ENCODE measurements at places on chromosomes 13 and 19.

- no peak for DNase-seq
Observed at GRCh38 chr19:1232652-1233072, 5.1 kb downstream of the CBARP start.

- DNase-seq = no peak
Observed at GRCh38 chr13:81388400-81388799, 1047.5 kb upstream of the SPRY2 start.

- no peak for DNase-seq
Observed at GRCh38 chr13:93525087-93525486, 298.5 kb downstream of the GPC6 start.

DNA sequence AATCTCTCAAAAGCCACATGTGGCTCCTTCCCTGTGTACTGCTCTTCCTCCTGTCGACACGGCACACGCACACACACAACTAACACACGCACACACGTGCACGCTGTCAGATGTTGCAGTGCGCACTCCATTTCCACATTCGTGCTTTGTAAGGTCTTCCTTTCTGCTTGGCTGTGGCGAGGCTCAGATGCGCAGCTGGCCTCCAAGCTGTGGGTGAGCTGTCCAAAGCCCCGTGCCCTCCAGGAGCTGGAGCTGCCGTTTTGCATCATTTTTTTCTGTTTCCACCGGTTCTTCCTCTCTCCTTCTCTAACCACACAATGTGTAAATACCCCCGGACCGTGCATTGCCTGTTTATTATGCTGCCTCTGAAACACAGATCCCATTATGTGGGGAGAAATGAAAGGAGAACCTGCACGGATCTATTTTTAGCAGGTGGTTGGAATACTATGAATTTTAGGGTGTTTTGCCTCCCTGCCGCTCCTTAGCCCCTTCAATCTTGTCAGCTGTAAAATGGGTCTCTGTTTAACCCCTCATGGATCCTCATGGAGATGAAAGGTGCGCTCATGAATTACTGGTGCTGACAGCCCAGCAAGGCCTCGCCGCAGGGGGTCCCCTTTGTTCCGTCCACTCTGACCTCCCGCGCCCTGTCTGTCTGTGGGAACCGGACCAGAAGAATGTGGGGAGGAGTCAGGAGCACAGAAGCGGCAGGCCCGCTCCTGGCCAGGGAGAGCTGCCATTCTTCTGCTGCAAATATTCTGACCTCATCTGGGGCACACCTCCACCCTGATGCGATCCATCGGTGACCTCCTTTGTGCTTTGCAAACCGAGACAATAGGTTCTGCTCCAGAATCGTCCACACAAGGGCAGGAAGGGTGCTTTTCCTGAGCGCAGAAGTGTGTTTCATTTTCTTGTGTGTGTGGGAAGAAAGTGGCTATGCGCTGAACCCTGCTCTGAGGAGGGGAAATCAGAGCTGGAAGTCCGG is 137.7 kb downstream of the SOX1 start:
- no peak for DNase-seq

GRCh38 chr19:45477713-45478453 is 10.1 kb downstream of the FOSB start:
- DNase-seq = no peak

GRCh38 chr19:30942636-30943035 is 406.6 kb downstream of the TSHZ3 start:
- no peak for DNase-seq

GRCh38 chr13:20190076-20190475 is 2.7 kb downstream of the GJB2 start:
- no peak for DNase-seq

- no peak for DNase-seq
Observed at GRCh38 chr19:57803594-57804325, 11.0 kb downstream of the ZNF552 start.

DNA sequence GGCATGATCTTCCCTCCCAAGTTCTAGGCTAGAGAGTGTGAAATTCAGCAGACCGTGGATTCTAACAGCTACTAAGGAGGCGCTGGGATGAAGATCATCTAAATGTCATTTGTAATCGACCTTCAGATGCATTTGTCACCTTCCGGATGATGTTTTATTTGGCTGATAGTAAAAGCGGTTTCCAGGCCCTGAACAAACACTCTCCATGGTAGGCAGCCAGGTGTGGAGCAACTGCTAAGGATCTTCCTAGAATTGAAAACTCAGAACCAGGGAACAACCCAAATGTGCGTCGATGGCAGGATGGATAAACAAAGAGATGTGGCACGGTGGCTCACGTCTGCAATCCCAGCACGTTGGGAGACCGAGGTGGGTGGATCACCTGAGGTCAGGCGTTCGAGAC is 107.2 kb upstream of the CACNA1A start:
- no peak for DNase-seq

- DNase-seq = no peak
Observed at GRCh38 chr13:80010286-80010831, 330.6 kb downstream of the SPRY2 start.

DNA sequence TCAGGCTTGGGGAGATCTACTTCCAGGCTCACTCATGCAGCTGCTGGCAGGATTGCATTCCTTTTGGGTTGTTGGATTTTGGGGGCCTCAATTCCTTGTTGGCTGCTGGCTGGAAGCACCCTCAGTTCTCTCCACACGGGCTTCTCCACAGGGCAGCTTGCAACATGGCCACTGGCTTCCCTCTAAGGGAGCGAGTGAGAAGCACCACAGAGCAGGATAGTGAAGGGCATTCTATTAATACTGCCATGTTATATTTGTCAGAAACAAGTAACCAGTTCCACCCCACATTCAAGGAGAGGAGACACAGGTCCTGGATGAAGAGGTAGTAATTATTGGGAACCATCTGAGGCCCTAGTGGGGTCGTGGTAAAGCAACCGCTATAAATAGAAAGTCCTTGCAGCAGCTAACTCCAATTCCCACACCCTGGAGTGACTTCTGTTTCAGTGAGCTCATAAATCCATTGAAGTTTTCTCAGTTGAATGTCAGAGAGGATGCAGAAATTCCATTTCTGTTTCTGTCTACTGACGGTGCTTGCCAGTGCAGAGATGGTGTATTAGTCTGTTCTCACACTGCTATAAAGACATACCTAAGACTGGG is 558.9 kb downstream of the IRS2 start:
- DNase-seq = no peak

DNA sequence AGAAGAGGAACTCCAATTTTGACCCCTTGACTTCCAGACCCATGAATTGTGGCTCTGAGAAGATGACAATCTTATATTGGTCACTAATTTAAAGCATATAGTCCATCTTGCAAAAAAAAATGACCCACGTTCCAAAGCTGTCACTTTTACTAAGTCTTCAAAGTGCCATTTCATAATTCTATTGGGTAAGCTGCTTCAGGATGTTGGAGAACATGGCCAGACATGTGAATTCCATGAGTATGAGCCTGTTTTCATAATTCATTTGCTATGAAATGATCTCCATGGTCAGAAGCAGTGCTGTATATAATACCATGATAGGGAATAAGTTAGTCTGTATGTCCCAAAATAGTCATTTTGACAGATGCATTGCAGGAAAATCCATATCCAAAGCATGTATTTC is 1787.3 kb downstream of the SLITRK5 start:
- DNase-seq = no peak

- no peak for DNase-seq
Observed at GRCh38 chr19:41441321-41441945, 1.5 kb upstream of the ERICH4 start.

- no peak for DNase-seq
Observed at GRCh38 chr13:111027458-111028439, 87.4 kb upstream of the ARHGEF7 start.

GRCh38 chr19:8638078-8638619 is 7.7 kb downstream of the NFILZ start:
- peak; percentile 72 for DNase-seq

DNA sequence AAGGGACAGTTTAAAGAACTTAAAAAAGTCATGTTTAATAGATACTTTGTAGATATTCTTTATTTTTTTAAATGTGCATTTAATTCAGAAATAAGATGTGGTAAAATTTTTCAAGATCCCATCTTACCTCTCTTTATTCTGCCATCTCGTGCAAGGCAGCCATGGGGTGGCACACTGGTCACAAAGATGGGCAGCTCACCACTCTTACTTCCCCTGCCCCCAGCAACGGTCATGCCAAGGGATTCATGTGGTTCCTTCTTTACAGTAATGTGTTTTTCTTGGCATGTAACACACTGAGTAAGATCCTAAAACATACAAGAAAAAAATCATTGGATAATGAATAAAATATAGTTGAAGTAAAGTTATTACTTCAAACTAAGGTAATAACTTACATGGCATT is 64.2 kb downstream of the LNX2 start:
- peak; percentile 67 for DNase-seq

GRCh38 chr19:43780706-43781525 is at the start of gene KCNN4:
TSS of gene KCNN4 (minus strand) at chr19:43780973. CDS start at chr19:43780861, 112 bp downstream.
- no peak for DNase-seq

- DNase-seq = no peak
Observed at GRCh38 chr19:28456708-28457320, 756.1 kb downstream of the UQCRFS1 start.

DNA sequence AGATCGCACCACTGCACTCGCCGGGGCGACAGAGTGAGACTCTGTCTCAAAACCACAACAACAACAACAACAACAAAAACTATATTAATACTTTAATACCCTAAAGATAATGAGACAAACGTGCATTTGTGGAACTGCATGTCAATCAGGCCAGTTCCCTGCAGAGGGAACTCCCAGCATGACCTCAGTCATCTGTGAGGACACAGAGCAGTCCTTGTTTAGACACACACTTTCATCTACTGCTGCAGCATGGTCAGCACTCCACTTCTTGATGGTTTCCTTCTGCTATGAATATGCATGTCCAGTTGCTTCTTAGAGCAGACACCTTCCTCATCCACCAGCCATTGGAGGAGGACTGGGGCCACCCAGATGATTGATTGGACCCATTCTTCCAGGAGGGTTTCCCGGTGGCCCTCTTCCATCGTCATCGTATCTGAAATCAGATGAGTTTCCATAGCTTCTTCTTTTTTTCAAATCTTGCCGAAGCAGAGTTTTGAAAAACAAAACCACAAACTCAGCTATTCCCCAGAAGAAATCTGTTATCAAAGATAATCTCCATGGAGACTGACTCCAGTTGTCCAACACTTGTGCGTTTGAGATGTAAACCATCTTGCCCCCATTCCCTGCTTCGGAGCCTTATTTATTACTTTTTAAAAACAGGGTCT is 26.5 kb downstream of the ZNF607 start:
- DNase-seq = no peak
